HEK293T (cell line): ENCODE measurements at places on chromosomes 12 and 14.

DNA sequence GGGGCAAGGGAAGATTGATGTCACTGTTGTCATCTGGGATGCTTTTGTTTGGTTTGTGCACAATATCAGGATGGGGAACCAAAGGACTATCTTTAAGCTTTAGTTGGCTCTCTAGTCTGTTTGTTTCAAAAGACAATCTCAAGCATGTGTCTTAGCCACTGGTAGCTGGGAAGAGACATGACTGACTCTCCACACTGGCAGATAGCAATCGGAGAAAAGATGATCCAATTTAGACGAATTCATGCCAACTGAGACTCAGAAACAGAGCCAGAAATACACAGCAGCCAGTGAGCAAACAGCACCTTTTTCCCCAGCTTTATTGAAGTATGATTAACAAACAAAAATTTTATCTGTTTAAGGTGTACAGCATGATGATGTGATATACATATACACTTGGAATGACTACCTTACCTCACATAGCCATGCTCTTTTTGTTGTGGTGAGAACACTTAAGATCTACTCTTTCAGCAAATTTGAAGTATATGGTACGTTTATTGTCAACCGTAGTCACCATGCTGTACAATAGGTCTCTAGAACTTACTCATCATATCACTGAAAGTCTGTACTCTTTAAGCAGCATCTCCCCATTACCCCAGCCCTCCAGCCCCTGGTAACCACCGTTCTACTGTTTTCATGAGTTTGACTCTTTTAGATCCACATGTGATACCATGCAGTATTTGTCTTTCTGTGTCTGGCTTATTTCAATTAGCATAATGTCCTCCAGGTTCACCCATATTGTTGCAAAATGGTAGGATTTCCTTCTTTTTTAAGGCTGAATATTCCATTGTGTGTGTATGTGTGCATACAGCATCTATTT, 50.6 kb downstream of the DUSP16 start:
- DNase-seq = no peak

DNA sequence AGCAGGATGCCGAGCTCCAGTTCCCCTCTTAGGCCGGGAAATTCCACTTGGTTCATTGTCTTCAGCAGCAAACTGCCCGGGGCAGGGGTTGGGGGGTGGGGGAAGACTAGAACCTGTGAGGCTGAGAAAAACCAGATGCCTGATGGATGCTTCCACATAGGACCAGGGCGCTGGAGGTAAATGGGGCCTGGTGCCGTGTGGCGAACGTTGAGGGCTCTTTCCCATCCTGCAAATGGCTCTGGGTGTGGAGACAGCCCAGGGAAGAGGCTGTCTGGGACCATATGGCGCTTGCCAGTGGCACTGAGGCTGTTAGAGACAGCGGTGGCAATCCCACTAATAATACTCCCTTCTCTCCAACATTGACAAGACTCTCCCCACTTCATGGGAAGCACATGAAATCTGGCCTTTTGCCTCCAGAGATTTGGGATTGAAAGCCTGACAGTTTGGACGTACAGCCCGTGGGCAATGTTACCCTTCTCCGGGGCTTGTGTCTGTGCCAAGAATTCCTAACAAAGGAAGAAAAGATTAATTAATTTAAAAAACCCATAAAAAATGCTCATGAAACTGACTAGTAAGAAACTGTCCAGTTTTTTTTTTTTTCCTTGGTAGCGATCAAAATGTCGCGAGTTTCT, 44.5 kb downstream of the MAP1LC3B2 start:
- DNase-seq = no peak

- no peak for DNase-seq
Measured at GRCh38 chr14:88975926-88976325, 151.5 kb downstream of the TTC8 start.

DNA sequence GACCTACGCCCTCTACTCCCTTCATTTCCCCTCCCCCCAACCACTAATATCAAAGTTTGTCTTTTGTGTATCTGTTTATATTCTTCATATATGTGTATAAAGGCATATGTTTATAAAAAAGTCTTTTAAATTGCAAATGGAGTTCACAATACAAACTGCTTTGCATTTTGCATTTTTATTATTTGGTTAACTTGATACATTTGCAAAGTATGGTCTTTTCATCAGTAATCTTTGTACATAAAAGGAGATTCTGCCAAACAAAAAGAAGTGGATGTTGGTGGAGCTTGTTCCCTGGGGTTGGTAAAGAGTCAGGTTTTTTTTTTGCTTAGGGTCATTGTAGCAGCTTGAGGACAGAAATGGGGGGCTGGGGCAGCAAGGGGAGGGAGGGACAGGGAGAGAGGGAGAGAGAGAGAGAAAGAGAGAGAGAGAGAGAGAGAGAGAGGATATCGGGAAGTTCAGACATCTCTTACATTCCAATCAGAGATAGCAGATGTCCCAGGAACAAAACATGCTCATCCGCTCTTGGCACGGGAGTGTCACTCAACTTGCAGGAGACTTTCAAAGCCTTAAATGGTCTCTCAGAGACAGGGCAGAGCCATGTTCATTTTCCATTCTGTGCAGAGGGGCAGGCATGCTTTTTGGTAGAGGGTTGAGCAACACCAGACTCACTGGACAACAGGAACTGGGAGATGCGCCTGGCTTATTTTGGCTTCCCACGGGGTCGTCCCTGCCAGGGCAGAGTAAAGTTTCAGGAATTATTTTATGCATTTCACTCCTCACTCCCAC, 44.8 kb upstream of the TBX5 start:
- DNase-seq = no peak

DNA sequence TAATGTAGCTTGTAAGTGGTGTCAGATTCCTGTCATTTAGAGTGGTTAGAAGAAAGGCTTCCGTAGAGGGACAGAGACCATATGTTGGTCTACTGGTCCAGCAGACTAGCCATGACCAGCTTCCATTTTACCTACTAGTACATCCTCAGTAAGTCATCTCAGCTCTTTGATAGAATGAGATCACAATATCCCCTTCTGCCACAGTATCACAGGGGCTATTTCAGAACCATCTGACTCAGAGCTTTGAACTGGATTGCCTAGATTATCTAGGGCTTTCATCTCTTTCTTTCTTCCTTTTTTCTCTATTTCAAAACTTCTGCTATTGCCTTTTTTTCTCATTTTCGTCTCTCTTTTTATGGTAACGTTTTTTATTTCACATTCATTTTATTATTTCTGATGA, 4.7 kb downstream of the ZDHHC17 start:
- no peak for DNase-seq

- no peak for DNase-seq
Measured at GRCh38 chr12:72612171-72612570, 340.0 kb downstream of the TRHDE start.
